LNCaP clone FGC (cell line): ENCODE measurements at places on chromosomes 4 and X.

DNA sequence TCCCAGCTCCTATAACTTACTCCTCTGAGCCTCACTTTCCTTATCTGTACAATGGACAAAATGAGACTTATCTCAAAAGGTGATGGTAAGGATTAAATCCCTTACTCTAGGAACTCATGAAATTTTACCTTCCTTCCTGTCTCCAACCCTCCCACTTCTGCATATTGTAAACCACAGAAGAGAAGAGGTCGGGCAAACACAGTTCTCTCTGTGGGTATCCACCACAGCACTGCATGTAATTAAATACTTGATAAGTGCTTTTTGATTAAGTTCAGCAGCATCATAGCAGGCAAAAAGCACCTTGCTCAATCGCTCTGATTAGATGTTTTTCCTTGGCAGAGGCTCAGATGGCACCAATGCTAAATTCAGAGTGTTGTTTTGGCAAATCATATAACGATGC, 17.3 kb upstream of the TMEM192 start:
- DNase-seq, result no peak

GRCh38 chr4:101987623-101988243, 197.2 kb downstream of the BANK1 start:
- DNase-seq, result no peak

- DNase-seq, result no peak
These were observed 165.0 kb downstream of the HEPH start for GRCh38 chrX:66328950-66329596.

GRCh38 chr4:40916218-40916555, 166.4 kb downstream of the NSUN7 start:
- DNase-seq, result no peak

GRCh38 chr4:88792268-88792781, 94.7 kb upstream of the NAP1L5 start:
- no peak for DNase-seq

DNA sequence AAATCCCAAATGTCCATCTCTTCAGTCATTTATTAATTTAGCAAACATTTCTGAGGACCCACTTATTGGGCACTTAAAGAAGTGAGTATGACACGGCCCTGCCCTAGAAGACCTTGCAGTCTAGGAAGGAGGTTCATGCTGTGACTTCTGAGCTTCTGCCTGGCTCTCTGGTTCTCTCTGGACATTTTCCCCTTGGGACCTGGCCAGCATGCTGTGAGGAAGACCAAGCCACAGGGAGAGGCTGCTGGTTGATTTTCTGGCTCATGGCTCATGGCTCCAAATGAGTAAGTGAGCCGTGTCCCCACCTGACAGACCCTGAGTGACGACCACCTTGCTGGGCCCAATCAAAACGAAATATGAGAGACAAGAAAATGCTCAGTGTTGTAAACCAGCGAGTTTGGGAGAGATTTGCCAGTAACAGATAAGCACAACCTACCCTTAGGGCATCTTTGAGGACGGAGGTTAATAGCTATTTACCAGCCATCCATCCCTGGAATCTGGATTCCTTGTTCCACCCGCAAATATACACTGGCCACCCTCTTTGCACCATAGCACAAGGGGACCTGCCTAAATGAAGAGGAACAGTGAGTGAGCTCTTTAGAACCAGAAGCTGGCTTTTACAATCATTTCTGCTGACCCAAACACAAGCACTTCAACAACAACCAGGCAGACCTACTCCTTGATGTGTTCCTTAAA, 876 bp downstream of the MPP1 start:
- DNase-seq, result no peak

DNA sequence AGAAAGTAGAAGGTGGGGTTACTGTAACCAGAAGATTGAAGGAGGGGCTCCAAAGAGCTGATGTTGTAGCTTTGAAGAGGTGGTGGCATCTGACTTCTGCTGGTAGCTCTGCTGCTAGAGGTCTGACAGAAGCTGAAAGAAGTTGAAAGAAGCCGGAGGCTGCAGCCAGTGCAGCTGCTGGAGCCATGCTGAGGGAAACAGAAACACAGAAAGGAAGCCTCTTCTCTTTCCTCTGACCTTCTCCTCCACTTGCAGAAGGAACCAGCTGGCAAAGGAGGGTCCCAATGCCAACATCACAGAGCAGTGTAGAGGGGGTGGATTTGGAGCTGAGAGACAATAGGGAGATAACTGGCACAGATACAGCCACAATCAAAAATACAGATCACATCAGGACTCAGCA, 89.3 kb upstream of the HHIP start:
- no peak for DNase-seq

DNA sequence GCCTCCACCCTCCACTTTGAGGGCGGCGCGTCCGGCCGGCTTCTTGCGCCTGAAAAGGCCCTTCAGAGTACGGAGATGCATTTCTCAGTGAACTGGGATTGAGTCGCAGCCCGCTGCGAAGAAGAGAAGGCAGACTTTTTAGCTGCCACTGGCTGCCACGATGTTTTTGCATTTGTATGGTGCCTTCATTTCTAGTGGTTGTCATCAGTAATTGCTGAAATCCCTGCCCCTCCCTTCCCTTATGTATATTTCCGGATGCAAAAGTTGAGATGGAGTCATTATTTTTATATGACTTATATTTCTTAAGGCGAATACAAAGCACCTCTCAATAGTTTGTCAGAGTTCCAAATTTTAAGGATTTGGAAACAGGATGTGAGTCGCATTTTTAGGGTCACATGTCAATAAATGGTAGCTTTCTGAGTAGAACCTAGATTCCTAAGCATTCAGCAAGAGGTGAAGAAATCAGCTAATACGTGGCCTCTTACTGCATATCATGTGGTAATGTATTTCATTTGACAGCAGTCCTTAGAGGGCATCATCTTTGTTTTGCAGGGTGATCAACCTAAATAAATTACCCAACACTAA, 658 bp downstream of the ATP6AP2 start:
- no peak for DNase-seq
